Activated naive CD8-positive, alpha-beta T cell treated with anti-CD3 and anti-CD28 coated beads, Interleukin-2, amount 50 U/mL, for 16 hours (primary cell): ENCODE measurements at places on chromosomes 16 and 17.

- DNase-seq, result no peak
Measured at GRCh38 chr17:19492141-19492540, 41.5 kb upstream of the SLC47A1 start.

GRCh38 chr17:54353789-54354525 lies 531.2 kb downstream of the KIF2B start:
- no peak for DNase-seq

- no peak for DNase-seq
Measured at GRCh38 chr17:78534492-78535272, 42.5 kb downstream of the DNAH17 start.

DNA sequence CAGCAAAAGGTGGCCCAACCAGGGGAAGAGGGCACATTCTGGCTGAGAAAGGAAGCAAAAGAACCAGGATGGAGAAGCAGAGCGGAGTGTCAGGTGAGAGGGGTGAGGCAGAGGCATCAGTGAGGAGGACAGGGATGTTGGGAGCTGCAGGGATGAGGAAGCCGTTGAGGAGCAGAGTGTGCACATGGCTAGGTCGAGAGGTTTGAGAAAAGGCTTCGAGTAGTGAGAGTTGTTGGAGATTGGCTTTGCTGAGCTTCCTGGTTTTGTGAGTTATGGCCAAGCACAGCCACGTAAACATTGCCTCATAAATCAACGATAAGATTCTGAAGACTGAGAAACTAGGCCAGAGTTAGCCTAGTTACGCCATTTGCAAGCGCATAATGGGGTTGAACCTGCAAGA lies 26.9 kb downstream of the DNAH2 start:
- no peak for DNase-seq

DNA sequence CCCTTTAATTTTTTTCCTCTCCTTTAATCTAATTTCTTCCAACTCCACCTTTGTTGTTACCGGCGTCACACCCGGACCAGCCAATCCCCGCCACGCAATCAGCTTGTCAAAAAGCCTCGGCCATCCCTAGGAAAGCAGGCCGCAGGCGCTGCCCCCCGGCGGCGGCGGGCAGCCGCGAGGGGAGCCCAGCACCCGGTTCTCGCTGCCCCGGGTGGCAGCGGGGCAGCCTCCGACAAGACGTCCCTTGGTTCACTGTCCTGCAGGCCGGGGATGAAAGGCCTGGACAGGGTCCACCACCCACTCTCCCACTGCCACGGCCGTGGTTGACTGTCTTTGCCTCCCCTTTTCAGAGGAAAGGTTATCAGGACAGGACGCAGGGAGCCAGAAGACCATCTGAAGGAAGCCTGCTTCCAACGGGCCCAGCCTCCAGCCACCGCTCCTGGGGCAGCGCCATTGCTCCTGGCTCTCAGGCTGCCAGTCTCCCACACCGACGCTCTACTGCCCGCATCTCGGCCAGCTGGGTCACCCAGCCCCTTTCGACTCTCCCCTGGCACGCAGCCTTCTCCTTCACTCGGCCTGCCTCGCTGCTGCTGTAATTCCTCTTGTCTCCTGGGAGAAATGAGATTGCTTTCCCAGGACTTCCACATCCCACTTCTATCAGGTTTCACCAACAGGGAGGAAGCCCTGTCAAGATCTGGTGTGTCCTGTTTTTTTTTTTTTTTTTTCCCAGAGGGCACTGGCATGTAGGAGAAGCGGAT lies 2.8 kb upstream of the UBTF start:
- no peak for DNase-seq

DNA sequence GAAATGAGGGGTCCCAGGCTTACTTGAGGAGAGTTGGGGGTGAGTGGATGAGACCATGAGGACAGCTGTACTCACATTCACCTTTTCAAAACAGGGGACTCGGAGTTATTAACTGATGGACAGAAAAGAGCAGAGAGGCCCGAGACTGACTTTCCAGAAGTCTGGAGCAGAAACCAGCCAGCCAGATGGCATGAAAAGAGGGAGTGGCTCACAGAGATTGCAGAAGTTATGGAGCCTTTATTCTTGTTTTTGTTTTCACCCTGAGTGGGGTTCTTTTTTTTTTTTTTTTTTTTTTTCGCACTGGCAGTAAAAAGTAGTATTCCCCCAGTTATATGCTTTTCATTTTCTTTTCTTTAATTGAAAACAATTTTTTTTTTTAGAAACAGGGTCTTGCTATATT lies 18.9 kb downstream of the TVP23A start:
- DNase-seq, result no peak

DNA sequence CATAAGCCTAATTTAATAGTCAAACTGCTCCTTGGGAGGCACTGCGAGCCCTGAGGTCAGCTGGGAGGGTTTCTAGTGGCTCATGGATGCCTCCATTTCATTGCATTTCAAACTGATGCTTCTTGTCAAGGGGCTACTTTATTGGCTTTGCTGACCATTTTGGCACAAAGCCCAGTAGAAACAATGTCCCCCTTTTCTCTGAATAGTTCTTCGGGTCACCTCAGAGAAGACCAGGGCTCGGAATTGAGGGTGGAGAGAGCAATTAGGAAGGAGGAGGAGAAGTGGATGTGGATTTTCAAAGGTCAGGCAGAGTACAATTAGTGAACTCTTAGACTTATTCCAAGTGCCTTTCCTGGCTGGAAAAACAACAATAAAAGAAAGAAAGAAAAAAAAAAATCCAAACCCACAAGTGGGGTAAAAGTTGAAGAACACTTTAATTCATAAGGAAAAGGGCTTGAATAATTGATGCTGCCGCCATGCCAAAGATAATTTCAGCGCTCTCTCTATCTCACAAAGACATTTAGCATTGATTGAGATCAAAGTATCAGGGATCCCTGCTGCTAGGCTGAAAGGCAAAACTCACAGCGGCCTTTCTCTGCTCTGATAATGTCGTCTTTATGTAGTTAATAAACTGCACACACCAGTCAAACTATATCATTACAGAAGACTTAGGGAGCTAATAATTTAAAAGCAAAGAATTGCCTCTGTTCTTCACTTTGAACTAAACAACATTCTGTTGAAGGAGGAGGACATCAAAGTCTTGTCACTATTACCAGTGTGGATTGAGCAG lies 122.7 kb downstream of the RGS9 start:
- DNase-seq, result no peak

DNA sequence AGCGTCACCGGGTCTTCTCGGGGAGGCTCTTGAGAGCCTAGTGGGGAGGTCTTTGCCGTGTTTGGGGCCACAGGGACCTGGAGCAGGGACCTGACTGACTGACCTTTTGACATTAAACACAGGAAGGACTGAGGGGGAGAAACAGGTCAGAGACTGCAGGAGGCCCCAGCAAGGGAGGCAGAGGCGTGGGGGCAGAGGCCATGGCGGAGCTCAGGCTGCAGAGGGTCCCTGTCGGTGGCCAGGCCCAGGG lies 41.6 kb upstream of the GSE1 start:
- DNase-seq, result no peak

- no peak for DNase-seq
Measured at GRCh38 chr16:29765167-29766032, 12.7 kb upstream of the ZG16 start.

- no peak for DNase-seq
Measured at GRCh38 chr16:25024900-25025299, 9.7 kb upstream of the ARHGAP17 start.

- DNase-seq, result no peak
Measured at GRCh38 chr17:8125947-8126490, 2.1 kb upstream of the HES7 start.

DNA sequence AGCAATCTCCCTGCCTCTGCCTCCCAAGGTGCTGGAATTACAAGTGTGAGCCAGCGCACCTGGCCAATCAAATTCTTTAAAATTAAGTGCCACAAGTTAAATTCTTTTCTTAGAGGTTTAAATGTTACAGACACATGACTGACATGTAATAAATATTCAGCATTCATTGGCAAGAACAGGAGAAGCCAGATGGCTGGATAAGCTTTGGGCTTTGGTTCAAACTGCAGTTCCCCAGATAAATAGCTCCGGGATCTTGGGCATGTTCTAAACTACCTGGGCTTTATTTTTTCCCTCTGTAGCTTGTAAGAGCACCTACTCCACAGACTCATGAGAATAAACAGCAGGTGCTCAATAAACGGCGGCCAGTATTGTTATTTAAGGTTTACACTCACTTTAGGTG lies 34.1 kb downstream of the ABAT start:
- DNase-seq, result no peak

DNA sequence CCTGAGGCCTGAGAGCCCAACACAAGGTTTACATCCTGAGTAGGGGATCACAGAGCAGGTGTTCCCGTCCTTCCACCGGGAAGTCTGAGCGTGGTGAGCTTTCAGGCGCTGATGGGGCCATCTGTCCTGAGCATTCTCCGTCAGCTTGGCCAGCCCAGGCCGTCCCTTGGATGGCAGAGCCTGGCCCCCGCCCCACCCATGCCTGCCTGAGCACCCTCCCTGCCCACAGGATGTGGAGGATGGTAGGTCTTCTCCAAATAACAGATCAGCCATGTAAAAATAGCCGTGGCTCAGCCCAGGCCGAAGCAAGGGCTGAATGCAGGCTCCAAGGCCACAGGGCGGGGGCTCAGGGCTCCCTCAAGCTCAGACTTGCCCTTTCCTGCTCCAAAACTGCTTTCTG lies 20.2 kb downstream of the SPNS2 start:
- no peak for DNase-seq

GRCh38 chr17:51391982-51392654 lies 131.8 kb downstream of the UTP18 start:
- no peak for DNase-seq

GRCh38 chr17:57311281-57312216 lies 55.2 kb downstream of the MSI2 start:
- DNase-seq, result no peak

DNA sequence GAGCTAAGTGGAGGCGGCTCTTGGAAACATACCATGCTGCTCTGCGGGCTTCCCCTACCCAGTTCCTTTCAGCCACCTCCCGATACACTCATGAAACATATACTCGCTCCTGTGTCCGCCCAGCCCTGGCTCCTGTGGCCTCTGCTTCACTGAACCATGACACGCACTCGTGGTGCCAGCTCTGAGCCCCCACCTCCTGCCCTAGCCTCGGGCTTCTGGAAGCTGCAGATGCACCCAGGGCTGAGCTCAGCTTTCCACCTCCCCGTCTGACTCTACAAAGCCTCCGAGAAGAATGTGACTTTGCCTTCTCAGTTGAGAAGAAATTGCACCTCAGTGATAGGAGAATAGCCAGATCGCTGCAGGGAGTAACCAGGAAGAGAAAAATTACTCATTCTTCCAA lies 11.0 kb downstream of the CALB2 start:
- DNase-seq, result no peak

DNA sequence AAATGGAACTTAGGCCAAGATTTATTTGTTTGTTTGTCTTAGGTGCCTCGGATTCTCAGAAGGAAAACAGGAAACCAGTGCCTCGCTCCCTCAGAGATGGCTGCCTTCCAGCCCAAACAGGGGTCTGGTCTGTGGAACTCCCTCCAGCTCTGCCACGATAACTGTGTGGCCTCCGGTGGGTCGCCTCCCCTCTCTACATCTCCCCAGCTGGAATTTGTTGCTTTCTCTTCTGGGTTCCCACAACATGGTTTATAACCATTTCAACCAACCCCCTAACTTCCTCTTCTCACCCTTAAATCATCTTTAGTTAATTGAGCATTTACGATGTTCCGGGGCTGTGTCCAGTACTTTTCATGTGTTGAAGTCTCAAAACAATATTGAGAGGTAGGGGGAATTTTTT lies 30.9 kb upstream of the PLLP start:
- no peak for DNase-seq

- DNase-seq, result no peak
Measured at GRCh38 chr17:11908711-11909146, 88.5 kb downstream of the ZNF18 start.

DNA sequence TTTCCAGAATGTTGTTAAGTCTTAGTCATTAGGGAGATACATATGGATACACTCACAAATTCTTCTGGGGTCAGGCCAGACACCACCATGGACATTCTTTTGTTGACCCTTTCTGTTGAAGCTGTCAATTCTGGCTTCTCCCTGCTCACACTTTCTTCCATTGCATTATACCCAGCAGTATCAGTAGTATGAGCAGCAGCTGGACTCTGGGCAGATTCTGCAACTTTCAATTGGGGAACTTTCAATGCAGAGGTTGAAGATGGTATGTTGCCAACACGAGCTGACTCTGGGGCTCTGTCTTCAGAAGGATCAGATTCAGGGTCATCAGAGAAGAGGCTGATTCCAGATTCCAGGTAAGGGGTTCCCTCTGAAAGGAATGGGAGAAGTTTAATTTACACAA lies 45.8 kb downstream of the RND2 start:
- DNase-seq, result no peak

- no peak for DNase-seq
Measured at GRCh38 chr17:27647765-27648164, 16.8 kb downstream of the LGALS9 start.

- DNase-seq, result no peak
Measured at GRCh38 chr17:81536299-81537290, 8.4 kb downstream of the FSCN2 start.

DNA sequence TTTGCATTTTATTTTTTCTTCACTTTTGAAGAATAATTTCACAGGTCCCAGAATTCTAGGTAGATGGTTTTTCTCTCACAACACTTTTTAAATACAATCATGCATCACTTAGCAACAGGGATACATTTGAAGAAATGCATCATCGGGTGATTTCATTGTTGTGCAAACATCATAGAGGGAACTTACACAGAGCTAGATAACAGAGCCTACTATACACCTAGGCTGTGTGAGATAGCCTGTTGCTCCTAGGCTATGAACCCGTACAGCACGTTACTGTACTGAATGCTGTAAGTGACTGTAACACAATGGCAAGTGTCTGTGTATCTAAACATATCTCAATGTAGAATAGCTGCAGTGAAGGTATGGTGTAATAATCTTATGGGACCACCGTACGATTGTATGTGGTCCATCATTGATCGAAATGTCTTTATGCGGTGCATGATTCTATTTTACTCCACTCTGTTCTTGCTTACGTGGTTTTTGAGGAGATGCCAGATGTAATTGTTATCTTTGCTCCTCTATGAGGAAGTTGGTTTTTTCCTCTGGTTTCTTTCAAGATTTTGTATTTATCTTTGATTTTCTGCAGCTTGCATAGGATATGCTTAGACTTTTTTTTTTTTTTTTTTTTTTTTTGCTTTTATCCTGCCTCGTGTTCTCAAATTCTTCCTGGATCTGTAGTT lies 35.5 kb upstream of the TMEM92 start:
- no peak for DNase-seq

GRCh38 chr17:81837641-81838040 lies 2.8 kb upstream of the PPP1R27 start:
- no peak for DNase-seq

GRCh38 chr17:78973196-78973595 lies 6.5 kb downstream of the LGALS3BP start:
- DNase-seq, result no peak

DNA sequence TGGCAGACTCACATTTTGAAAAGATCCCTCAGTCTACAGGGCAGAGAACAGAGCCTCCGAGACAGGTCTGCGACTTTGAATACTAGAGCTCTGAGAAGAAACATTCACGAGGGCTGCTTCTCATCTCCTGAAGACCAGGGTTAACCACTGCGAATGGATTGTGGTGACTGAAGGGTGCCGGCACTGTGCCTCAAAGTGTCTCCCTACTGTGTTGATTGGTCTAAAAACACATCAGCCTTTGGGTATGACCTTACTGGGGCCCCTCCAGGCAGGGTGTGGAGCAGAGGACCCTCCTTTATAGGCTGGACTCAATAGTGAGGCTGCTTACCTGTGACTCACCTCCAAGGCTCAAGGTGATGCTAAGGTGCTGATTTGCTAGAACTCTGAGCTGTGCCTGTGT lies 2.6 kb upstream of the LGALS9 start:
- no peak for DNase-seq

- no peak for DNase-seq
Measured at GRCh38 chr17:79613195-79613772, 2.4 kb upstream of the RBFOX3 start.
